ENCODE measurements at places on chromosomes 3 and 15.

- no peak for DNase-seq
Measured at GRCh38 chr15:70791259-70791658, 27.9 kb upstream of the UACA start.

DNA sequence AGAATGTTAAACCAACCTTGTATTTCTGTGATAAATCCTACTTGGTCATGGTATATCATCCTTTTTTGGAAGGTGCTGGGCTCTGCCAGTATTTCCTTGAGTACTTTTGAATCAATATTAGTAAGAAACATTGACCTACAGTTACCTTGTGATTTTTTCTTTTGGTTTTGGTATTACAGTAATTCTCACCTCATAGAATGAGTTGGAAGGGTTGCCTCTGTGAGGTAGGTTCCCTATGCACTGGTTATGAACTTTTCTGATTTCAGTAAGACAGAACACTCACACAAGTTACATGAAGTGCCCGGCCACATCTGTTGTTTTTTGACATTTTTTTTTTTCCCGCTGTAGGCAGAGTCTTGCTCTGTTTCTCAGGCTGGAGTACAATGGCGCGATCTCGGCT lies 20.0 kb downstream of the PCCB start:
- DNase-seq = no peak

DNA sequence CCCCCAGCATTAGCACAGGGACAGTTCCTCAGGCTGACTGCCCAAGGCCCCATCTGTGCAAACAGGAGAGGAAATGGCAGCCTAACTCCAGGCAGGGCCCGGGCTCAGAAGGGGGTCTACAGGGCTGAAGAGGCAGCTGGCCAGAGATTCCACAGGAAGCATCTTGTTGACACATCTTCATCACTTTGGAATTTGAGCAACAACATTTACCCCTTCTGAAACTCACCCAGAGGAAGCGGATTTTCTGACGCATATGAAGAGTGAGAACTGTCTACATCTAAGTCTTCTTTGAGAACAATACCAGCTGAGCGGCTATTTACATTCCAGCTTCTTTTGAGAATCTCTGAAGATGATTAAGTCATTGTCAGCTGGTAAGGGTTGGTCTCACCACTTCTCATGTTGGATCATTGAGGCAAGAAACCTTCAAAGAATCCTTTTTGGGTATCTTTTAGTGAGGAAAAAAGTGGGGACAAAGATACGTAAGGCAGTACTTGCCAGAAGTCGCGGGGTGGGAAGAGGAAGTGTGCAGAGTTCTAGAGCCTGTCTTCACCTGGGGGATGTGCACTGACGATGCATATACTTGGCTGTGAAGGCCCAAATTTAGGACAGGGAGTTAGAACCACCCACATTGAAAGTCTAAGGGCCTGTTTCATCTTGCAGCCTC lies 25.4 kb upstream of the SRP14 start:
- DNase-seq = no peak

DNA sequence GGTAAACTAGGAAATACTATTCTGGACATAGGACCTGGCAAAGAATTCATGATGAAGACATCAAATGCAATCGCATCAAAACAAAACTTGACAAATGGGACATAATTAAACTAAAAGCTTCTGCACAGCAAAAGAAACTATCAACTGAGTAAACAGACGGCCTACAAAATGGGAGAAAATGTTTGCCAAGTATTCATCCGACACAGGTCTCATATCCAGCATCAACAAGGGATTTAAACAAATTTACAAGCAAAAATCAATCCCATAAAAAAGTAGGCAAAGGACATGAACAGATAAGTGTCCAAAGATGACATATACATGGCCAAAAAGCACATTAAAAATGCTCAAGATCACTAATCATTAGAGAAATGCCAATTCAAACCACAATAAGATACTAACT lies 1088.9 kb downstream of the NAALADL2 start:
- no peak for DNase-seq

GRCh38 chr15:63312286-63312685 lies 34.9 kb downstream of the APH1B start:
- no peak for DNase-seq
